ENCODE measurements at places on chromosomes 11 and 22.
A peak's percentile ranks its signal among the peaks of the same experiment; 100 is the strongest.

DNA sequence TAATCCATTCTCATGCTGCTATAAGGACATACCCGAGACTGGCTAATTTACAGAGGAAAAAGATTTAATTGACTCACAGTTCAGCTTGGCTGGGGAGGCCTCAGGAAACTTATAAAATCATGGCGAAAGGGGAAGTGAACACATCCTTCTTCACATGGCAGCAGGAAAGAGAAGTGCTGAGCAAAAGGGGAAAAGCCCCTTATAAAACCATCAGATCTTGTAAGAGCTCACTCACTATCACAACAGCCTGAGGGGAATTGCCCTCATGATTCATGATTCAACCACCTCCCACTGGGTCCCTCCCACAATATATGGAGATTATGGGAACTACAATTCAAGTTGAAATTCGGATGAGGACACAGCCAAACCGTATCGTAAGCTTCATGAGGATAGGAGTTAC lies 3.8 kb upstream of the CYB5R2 start:
- DNase-seq: no peak

DNA sequence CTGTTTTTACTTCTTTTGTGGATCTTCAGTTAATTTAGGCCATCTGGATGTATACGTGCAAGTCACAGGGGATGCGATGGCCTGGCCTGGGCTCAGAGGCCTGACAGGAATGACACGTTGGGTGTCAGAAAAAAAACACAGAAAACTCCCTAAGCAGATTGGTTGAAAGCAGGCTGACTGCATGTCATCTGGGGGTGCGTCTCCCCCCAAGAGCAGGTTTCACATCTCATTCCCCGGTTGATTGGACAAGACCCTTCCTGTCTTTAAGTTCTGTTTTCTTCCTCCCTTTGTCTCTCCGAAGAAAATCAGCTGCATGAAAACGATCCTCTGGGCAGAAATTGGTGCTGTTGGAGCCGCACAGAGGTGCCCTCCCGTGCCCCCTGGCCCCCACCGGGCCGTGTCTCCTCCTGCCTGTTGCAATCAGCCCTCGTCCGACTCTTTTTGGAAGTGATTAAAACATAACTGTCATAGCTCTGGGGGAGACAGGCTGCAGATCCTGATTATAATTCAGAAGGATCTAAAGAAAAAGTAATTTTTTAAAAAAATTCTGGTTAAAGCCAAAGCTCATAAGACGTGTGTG lies 71.8 kb upstream of the PARVG start:
- DNase-seq: no peak

DNA sequence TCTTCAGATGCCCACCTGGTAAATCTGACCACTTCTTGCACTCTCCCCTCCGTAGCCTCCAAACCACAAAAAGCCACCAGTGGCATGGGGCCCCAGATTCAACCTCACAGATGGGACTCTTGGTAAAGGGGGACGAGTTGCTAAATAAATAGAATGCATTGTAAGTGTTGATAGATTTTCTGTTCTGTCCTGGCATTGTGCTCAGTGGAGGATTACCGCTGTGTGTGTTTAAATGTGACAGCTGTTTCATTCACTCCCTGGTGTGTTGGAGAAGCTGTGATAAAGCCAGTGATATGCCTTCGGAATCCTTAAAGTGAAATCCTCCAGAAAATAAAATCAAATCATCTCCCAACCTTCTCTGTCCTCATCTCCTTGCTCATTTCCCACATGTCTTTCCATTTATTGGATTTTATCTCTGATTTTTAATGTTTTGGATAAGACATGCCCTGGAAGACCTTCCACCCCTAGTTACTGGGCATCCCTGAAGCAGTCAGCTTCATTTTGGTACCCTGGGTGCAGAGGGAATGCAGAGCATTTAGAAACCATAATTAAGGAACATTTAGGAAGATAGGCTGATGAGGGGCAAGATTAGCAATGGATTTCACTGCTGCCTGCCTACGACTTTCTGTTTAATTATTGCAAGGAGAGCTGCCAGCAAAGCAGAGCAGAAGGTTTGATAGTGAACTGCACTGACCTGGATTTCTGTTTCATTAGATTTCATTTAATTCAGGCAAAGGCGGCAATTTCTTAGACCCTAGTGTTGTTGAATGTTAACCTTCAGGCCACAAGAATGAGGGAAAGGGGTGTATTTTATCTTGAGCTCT lies 460.9 kb upstream of the KIRREL3 start:
- no peak for DNase-seq

- DNase-seq: no peak
These were observed 67.1 kb upstream of the TSPAN18 start for GRCh38 chr11:44659641-44660040.

DNA sequence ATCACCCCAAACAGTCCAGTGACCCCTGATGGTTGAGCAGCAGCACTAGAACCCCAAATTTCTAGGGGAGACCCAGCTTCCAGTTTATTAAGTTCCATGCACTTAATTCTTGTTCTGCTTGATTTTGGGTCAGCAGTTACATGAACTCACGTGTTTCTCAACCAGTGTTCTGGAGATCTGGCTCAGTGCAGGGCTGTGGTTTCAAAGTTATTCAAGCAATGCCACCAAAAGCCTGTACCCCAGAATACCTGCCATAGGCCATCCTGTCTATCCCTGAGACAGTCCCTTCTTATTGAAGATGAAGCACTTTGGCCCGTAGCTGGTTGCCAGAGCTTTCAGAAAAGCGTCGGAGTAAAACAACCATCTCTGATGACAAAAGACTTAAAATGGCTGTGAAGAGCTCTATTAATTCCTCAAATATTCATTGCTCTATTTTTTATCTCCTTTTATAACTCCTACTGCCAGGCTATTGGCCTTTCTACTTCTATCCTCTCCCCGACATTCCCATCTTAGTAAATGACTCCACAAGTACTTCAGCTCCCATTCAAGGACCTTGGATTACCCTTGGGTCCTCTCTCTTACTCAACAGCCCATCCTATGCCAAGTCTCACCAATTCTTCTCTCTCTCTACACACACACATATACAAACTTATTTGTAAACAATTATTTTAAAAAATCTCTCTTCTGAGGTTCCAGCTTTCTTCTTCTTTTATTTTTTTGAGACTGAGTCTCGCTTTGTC lies 18.0 kb upstream of the VPREB1 start:
- DNase-seq: no peak

DNA sequence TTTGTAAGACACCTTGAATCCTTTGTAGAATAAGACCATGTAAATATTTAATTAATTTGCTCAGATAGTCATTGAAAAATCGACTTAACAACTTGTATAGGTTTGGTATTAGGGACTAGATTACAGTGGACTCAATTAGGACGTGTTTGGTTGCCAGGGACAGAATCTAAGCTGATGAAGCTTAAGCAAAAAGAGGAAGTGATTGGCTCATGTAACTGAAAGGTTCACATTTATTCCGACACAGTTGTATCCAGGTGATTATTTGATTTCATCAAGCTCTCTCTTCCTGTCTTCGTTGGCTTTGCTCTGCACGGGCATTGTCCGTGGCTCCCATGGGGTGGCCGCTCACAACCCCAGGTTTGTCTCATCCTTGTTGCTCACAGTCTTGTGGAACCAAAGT lies 146.4 kb downstream of the C11orf91 start:
- no peak for DNase-seq

- peak; percentile 38 for DNase-seq
These were observed 16.6 kb downstream of the RTN4RL2 start for GRCh38 chr11:57476757-57477506.

GRCh38 chr22:24169439-24170058 lies 11.7 kb upstream of the SUSD2 start:
- no peak for DNase-seq

DNA sequence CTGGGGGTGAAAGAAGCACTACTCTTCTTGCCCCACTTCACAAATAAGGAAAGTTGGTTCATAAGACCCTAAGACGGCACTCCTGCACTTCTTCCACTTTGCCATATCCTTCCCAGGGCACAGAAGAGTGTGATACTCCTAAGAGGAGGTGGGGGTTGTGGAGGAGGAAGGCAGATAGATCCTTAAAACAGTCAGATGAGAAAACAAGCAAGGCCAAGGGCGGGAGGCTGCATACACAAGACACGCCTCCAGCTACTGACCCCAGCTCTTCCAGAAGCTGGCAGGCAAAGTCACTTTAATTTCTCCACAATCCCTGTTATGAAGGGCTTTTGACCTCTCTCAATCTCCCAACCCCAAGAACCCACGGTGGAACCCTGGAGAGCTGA lies 1.6 kb upstream of the CHRM4 start:
- DNase-seq: no peak

- no peak for DNase-seq
These were observed 634.1 kb downstream of the TBC1D22A start for GRCh38 chr22:47396515-47396914.

- no peak for DNase-seq
These were observed 560 bp downstream of the TBX1 start for GRCh38 chr22:19760951-19761724.

DNA sequence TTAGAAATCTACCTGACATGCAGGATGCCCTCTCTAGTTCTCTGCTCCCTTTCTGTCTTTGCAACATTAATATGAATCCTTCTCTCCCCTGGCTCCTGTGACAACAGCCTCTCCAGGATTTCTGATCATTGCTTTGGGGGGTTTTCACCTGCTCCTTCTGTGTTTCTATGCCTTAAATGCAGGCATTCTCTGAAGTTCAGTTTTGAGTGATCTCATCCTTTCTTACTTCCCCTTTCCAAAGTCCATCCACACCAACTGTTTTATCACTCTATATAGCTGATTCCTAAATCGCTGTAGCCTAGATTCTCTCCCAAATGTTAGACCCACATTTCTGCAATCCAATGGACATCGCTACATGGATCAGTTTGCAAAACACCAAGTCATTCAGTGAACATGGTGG lies 330.7 kb upstream of the NCAM1 start:
- no peak for DNase-seq

- peak; percentile 9 for DNase-seq
These were observed 122.2 kb downstream of the APOL5 start for GRCh38 chr22:35839841-35840301.

GRCh38 chr11:65315204-65315865 lies 669 bp downstream of the CDC42EP2 start:
- peak; percentile 91 for DNase-seq

DNA sequence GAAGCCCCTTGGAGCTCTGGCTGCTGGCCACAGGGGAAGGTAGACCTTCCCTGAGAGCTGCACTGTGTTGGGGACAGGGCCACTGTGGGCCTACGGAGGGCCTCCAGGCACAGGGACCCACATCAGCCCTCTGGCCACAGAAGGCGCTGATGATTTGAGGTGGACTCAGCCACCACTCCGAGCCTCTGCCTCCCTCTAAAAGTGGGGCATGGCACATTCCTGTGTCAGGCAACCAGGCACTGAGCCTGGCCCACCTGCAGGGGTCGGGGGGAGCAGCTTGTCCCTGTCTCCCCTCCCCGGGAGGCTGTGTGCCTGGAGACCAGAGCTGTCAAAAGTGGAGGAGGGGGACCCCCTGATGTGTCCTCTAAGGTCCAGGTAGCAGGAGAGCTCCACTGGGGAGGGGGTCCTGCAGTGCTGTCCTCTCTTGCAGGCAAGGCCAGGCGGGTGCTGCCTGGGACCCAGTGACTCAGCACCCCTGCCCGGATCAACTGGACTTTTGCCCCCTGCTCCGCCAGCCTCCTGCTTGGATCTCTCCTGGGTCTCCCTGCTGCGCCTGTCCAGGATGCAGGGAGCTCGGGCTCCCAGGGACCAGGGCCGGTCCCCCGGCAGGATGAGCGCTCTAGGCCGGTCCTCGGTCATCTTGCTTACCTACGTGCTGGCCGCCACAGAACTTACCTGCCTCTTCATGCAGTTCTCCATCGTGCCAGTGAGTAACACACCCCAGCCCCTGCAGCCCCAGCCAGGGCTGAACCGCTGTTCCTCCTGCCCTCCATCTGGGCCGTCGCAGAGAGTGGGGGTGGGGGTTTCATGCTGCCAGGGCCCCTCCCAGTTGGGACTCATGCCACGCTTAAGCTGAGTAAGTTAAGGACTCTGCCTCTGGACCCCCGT lies 17.5 kb upstream of the CDKN1C start:
- DNase-seq: no peak

- DNase-seq: no peak
These were observed 111.3 kb upstream of the OR4B1 start for GRCh38 chr11:48105096-48105990.

DNA sequence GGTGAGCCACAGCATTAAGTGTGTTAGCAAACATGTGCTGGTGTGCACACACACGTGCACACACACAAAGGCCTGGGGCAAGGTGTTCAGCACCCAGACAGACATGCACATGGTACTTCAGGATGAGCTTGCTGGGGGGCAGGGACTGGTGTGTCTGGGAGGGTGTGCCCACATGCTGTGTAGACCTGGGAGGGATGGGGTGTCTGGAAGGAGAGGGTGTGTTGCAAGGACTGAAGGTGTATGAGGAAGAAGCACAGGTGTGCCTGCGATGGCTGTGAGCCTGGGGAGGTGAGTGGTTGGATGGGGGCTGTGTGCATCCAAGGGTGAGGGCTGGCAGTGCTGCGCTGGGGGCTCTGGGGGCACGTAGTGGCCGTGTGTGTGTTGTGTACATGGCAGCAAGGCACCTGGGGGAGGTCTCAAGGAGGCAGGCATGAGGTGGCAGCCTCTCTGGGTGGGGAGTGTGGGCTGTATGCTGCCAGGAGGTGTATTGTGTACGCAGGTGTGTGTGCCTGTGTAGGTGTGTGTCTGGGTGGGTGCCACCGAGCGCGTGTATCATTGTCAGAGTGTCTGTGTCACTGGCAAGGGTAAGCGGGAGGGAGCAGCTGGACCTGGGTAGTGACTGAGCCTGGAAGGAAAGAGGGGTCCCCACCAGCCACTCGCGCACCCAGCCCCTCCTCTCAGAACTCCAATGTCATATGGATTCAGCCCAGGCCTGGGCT lies 2.2 kb downstream of the NRXN2 start:
- no peak for DNase-seq

Data from WERI-Rb-1 (cell line).